ENCODE measurements at places on chromosomes 2 and 18.

GRCh38 chr2:215405722-215406581, 29.9 kb downstream of the FN1 start:
- no peak for DNase-seq

DNA sequence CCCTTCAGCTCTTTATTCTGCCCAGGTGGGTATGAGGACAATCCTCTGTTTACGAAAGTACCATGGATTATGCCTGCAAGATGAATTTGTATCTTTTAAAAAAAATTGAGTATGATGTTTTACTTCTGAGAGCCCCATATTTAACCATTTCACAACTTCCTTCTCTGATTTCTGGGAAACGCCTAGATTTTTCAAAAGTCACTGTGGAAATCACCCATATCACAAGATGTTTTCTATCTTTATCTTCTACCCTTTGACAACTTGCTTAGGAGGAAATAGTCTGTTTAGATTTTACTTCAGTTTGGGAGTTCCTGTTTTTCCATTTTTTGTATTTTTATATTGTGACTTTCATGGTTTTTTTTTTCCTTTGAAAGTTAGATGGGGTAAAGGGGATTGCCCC, 53.0 kb downstream of the ICOS start:
- no peak for DNase-seq

DNA sequence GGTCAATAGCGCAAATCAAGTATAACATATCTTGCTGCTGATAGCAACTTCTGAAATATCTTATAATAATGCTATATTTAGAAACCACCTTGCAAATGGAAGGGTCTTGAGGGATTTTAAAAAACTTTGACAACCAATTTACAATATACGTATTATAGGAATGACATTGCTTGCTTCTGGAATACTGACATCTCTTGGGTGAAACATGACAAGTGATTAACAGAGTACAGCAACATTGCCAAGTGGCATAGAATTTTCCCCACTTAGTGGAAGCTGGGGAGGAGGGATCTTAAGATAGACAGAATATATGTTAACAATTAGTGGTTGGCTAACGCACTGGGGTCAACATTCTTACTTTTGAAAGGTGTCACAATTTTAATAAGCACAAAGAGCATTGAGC, 133.6 kb upstream of the TMEFF2 start:
- no peak for DNase-seq

- peak; percentile 68 for DNase-seq
Measured at GRCh38 chr18:63016270-63016669, 300.9 kb downstream of the PHLPP1 start.

GRCh38 chr2:77566131-77566530, 44.0 kb upstream of the LRRTM4 start:
- no peak for DNase-seq

GRCh38 chr18:31736630-31737029, 24.1 kb downstream of the SLC25A52 start:
- DNase-seq, result no peak

GRCh38 chr18:50986360-50987087, 18.7 kb downstream of the ELAC1 start:
- DNase-seq, result peak; percentile 71

DNA sequence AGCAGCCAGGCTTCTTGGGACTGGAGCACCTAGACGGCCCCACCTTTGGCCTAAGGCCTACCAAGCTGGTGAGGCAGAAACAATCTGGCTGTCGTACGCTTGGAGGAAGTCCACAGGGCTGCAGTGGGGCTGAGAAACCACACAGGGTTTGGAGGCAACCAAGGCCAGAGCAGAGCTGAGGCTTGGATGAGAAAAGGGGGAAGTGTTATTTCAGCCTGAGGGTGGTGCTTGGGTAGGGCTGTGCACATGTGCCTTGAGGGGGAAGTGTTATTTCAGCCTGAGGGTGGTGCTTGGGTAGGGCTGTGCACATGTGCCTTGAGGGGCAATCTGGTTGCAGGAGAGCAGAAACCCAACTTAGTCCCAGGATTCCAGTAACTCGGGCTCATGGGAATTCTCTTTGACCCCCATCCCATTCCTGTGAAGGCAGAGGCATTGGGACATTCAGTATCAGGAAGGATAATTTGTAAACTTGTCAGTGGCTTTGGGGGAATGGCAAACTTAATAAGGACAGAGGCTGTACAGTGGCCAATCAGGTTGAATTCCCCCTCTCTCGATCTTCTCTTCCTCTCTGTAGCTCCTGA, 971 bp upstream of the FBXO41 start:
- no peak for DNase-seq

DNA sequence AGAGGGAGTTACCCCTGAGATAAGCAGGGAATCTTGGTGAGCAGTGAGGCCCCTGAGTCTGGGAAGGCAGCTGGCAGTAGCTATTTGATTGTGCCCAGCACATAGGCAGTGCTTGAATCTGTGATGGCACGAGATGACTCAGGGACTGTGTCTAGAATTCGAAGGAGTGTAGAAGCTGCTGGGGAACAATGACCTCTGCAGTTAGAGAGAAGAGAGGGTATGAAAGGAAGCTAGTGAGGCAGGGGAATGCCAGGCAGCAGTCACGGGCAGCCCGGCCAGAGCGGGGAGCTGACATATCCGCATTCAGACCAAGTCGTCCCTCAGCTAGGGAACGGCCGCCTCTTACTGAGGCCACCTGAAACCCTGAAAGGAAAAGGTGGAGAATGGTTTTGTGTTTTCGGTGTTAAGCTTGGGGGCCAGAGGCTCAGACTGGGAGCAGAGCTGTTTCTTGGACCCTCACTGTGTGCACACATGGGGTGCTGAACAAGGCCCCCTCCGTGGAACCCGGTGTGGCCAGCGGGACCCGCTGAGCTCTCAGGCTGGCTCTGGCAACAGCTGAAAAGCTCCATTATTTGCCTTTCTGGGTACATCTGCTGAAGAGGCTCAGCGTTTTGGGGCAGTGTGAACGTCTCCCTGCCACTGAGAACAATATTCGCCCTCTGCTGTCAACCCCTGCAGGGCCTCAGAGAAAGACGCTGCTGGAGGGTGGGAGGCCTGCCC, 32.9 kb downstream of the ARHGEF4 start:
- no peak for DNase-seq

DNA sequence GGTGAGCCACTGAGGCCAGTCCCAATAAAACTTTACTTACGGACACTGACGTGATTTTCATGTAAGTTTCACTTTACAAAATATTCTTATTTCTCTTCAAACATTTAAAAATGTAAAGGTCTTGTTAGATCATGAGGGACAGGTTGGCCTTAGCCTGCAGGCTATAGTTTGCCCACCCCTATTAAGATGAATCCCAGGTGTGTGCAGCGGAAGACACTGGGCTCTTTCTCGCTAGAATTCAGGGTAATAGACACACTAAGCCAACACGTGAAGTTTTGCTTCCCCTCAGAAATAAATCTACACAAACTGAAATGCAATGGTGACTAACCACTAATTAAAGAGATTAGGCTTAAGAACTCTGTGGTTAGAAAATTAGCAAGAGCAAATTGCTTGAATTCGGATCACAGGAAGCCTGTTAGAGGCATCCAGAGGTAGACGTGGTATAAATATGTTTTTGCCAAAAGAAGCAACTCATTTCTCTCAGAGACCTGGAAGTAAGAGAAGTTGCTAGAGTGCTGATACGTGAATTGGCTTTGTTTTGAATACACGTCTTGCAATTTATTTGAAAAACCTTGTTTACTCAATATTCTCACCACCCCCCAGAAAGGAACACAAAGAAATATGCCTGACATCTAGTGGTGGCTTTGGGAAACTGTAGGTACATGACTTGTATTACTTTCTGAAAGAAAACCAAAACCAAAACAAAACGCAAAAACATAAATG, 151.6 kb downstream of the DTNB start:
- peak; percentile 81 for DNase-seq

GRCh38 chr2:168119515-168120141, 127.8 kb downstream of the STK39 start:
- peak; percentile 74 for DNase-seq

DNA sequence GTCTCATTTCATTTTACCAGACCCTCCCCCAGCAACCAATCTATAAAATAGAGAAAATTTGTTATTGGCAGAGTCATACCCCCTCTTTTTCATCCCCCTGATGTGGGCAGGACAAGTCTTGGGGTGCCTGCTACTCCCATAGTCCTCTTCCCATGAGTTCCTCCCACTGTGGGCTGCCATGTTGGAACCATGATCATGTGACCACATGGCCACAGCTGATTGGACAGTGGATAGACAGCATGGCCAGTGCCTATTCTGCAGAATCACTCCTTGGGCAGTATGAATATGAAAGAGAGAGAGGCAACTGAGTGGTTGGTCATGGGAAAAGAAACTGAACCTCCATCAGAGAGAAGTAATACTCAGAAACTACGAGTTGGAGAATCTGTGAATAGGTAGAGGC, 84.9 kb downstream of the PDCL3 start:
- no peak for DNase-seq

DNA sequence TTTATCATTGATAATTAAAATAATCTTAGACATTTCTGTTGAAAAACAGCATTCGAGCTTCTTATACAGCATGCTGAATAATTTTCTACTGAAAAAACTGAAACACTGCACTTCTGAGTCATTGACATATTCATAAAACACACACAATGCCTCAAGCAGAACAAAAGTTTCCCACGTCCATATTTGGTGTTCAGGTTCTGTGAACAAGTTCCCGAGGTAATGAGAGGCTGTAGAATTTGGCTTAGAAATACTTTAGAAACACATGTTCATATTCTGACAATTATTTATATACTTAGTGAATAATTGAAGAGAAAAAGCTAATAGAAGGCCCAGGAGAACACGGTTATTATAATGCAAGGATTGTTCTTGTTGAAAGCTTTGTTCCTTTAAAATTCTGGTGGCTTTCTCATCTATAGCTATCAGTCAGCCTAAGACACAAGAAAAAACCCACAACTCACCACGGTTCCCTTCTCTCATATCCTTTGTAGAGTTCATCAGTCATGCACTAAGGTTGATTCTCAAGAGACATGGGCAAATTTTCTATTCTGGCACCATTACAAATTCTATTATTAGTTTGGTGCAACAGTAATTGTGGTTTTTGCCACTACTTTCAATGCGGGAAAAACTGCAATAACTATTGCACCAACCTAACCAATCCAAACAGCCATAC, 194.4 kb downstream of the TMX3 start:
- DNase-seq, result peak; percentile 66

GRCh38 chr2:207871506-207871905, 101.8 kb upstream of the FZD5 start:
- no peak for DNase-seq

DNA sequence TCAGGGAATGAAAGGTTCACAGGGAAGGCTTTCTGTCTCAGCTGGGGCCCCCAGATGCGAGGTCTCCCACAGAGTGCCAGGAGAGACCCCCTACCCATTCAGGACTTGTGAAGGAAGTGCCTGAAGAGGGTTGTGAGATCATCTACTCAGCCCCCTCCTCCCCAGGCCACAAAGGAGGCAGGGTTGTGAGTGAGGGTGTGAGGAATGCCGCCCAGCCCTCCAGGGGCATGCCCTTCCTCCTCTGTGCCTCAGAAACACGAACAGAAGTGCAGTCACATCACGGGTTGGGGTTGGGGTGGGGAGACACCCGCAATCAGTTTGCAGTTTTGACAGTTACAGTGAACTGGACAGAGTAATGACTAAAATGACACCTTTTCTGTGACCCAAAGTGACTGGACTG, 5.0 kb downstream of the MAL start:
- DNase-seq, result no peak

DNA sequence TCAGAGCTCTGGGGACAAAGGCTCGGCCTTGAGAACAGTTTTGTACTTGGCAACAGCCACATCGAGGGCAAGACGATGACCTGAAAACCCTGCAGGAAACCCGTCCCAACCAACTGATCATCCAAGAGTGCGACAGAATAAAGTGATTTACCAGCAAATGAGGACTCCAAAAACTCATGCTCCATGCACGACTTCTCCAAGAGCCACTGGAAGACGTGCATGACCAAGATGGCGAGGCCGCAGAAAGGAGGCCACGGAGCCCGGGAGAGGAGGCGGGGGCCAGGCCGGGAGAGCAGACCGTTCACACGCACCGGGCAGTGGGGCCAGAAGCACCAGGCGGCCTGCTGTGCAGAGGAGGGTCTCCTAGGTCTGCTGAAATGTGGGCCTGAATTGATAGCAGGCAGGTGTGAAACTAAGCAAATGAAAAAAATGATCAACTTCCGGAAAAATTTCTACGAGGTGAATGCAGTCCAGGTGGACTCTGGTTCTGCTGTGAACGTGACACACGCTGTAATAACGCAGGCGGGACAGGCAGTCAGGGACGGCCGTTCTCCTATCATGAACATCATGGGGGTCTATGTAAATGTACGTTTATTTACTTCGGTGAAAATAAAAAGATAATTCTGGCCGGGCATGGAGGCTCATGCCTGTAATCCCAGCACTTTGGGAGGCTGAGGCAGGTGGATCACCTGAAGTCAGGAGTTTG, 252.2 kb downstream of the HDAC4 start:
- no peak for DNase-seq

DNA sequence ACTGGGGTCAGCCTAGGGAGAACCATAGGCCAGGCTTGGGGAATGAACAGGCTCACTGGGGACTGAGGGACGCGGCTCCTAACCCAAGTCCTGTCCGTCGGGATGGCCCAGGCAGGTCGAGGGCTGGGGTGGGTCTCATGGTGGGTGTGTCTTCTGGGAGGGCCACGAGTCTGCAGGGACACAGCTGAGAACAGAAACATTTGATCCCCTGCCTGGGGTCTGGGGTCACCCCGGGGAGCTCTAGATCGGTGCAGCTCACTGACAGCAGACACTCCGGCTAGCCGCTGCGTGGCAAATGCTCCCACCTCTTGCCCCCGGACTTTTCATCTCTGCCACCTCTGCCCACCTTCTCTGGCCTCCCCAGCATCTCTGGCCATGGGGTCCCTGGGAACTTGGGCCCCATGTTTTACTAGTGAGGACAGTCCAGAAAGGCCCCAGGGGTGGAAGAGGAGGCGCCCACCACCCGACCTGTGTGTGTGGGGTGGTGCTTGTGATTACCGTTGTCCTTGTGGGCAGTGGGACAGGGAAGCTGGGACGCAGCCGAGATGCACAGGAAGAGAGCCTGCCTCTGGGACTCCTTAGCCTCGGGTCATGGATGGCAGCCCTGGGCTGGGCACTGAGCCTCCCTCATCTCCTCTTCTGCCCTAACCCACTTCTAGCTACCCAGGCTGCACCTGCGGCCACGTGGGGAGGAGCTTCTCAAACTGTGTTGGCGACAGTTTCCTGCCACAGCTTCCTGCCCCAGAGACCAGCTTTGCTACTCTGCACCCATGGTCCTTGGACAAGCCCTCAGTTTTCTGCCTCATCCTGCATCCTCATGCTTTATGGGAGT, 4.9 kb downstream of the ZAP70 start:
- DNase-seq, result no peak

DNA sequence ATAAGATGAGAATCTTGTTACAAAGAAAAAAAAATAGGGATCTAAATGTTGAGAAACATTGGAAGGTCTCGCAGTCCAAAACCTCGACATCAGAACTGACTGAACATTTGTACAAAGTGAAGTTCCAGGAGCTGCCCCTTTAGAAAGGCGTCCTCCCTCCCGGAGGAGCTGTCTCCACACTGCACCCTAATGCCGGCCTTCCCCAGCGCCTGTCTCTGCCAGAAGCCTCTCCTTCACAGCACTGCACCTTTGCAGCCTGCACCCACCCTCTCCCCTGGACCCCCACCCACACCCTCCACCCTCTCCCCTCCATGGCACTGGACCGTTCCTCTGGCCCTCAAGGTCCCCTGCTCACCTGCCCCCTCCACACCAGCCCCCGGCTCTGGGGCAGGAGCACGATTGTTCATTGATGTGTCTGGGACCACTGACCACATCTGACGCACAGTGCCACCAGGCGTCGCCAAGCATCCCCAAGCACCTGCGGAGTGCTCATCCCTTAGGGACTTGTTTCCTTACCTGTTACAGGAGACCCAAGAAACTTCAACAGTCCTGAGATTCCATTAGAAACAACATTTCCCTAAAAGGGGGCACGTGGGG, 90.3 kb upstream of the SNTG2 start:
- DNase-seq, result no peak

GRCh38 chr2:151029406-151030157, 232.1 kb downstream of the RBM43 start:
- peak; percentile 44 for DNase-seq

Data from ELR (cell line).